HL-60 (cell line): ENCODE measurements at places on chromosomes 12 and 14.

- peak; percentile 49 for DNase-seq
Observed at GRCh38 chr14:71143381-71144290, 236.4 kb downstream of the PCNX1 start.

GRCh38 chr12:46811185-46811584, 14.6 kb downstream of the SLC38A4 start:
- DNase-seq, result no peak

DNA sequence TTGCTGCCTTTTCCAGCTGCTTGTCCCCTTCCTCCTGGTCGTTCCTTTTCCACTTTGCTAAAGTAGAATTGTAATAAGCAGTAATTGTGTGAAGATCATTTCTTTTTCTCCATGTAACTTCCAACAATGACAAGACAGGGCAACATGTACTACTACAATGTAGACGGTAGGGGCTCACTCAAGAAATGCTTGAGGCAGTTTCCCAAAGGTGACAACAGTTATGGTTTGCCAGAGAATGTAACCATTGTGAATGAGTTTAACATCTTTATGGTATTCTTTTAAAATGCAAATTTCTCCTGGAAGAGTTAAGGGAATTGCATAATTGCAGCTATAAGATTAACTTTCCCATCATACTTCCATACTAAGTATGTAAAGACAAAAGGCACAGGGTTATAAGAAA, 23.8 kb upstream of the PHLDA1 start:
- DNase-seq, result no peak

GRCh38 chr12:113762155-113762881, 203.8 kb downstream of the RBM19 start:
- no peak for DNase-seq

DNA sequence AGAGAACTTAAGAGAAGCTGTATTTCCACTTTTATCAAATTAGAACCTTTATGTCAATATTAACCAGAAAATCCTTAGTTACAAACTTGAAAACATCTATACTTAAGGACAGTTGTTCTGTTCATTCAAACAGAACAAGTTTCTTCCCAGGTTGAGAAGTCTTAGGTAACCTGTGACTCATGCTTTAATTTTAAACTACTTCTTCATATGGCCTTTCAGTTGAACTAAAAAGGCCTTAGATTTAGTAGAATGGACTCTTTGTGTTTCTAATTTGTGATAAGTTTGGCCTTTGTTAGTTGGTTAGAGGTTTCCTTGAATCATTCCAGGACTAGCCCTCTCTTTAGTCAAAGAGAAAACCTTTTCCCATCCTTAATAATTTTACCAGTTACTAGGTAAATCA, 274.2 kb downstream of the FUT8 start:
- DNase-seq, result no peak

GRCh38 chr12:42809226-42809625, 219.7 kb upstream of the PRICKLE1 start:
- no peak for DNase-seq

DNA sequence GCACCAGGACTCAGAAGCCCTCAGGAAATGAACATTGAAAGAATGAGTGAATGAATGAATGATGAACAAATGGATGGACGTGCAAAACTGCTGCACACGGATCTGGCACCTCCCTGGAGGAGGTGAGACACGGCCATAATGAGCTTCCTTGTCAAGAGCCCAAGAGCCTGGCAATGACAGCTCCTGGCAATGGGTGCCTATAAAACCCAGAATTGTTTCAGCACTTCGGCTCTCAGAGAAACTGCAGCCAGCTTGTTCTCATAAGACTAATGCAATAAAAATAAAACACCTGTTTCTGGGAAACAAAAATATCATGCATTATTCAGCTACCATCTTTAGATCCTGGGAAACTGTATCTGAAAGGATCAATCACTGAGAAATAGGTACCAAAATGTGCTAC, 200.5 kb upstream of the SFSWAP start:
- no peak for DNase-seq

DNA sequence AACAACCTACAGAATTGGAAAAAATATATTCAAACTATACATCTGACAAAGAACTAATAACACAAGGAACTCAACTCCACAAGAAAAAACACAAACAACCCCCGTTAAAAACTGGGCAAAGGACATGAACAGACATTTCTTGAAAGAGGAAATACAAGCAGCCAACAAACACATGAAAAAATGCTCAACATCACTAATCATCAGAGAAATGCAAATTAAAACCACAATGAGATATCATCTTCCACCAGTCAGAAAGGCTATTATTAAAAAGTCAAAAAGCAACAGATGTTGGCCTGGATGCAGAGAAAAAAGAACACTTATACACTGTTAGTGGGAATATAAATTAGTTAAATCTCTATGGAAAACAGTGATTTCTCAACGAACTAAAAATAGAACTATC, 82.6 kb upstream of the CCDC91 start:
- no peak for DNase-seq

GRCh38 chr14:100156776-100157175, 2.7 kb downstream of the DEGS2 start:
- DNase-seq, result no peak

DNA sequence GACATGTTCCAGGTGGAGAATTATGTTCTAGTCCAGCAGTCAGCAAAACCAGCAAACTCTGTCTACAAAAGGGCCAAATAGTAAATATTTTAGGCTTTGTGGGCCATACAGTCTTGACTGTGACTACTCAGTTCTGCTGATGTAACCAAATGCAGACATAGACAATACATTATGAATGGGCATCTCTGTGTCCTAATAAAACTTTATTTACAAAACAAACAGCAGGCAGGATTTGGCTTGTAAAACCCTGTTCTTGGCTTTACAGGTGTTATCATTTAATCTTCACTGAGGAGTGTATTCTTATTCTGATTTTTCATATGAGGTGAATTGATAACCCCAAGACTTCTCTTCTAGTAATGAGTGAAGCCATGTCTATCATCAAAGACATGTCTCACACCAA, 278.6 kb downstream of the DUSP6 start:
- no peak for DNase-seq

GRCh38 chr14:35776823-35777222, 32.3 kb downstream of the RALGAPA1 start:
- no peak for DNase-seq

GRCh38 chr14:80152763-80153162, 58.5 kb downstream of the DIO2 start:
- DNase-seq, result no peak

- no peak for DNase-seq
Observed at GRCh38 chr14:104319491-104320241, 181.3 kb downstream of the KIF26A start.

- no peak for DNase-seq
Observed at GRCh38 chr12:123512838-123513665, 20.5 kb downstream of the RILPL1 start.

GRCh38 chr12:28050606-28051005, 78.1 kb upstream of the PTHLH start:
- no peak for DNase-seq

DNA sequence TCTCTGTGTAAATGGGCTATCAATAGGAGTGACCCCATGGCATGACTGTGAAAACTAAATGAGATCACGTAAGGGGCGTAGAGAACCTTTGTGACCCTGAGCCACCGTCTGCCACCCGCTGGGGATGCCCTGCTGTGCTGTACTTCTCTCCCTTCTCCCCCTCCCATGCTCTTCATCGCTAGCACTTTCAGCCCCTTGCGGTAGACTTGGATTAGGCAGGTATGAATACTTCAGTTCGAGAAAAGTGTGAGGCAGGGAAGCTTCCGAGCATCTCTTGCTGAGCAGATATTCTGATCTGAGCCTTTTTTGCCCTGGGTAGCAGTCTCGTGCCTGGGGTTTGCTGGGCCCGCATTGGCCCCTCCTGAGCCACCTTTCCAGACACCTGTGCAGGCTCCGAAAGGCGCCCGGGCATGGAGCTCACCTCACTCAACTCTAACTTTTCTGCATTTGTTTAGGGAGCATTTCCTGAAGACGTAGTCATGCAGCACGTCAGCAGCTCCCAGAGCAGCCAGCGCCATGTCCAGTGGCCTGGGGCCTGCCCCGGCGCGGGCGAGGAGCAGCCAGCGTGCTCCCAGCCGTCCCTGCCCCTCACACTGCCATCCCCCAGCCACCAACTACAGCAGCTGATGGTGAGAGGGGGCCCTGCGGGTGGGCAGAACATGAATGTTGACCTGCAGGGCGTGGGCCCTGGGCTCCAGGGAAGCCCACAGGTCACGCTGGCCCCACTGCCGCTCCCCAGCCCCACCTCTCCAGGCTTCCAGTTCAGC, 40.4 kb downstream of the DDX51 start:
- DNase-seq, result no peak

DNA sequence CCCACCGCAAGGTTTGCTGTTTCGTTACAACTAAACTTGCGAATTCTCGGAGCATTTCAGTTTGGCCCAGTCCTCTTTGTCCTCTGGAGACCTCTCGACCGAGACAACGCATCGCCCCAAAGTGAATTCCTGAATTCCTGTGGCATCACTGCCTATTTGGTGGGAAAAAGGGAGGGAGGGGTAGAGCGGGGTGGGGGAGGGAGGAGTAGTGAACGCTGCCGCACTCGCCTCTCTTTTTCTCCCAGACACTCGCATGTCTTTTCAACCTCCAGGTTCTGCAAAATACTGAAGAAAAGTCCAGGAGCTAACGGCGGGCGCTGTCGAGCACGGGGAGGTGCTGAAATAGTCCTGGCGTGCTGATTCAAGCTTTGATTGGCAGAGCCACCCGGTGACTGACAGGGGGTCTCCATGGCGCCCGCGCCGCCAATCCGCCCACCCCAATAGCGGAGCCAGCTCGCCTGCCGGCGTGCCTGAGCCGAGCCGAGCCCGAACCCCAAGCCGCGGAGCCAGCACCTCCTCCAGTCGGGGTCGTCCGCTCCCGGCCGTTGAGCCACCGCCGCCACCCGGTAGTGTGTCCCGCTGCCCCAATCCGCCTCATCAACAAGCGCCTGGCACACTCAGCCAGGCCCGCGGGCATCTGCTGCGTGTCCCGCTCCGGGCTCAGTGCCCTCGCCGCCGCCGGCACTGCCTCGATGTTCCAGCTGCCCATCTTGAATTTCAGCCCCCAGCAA, at the start of gene SIX6:
Gene SIX6 (plus strand): TSS at position 440 of the 731 bp plus-strand sequence. CDS start 253 bp downstream, at position 693.
- no peak for DNase-seq

DNA sequence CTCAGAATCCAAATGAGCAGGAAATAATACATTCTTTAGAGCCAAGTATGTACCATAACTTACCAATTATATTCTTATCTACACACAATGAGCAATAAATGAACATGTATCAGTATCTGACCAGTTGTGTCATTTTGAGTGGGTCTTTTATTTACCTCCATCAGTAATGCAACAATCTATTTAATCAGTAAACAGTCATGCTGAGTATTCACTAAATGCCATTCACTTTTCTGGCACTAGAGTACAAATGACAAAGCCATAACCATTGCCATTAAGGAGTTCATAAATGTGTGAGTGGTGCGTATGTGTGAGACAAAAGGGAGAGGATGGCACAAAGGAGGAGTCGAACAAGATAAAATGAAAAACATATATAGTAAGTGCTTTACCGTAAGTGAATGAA, 1.5 kb upstream of the STRAP start:
- no peak for DNase-seq

GRCh38 chr14:41604721-41605531, 1.8 kb upstream of the LRFN5 start:
- no peak for DNase-seq

DNA sequence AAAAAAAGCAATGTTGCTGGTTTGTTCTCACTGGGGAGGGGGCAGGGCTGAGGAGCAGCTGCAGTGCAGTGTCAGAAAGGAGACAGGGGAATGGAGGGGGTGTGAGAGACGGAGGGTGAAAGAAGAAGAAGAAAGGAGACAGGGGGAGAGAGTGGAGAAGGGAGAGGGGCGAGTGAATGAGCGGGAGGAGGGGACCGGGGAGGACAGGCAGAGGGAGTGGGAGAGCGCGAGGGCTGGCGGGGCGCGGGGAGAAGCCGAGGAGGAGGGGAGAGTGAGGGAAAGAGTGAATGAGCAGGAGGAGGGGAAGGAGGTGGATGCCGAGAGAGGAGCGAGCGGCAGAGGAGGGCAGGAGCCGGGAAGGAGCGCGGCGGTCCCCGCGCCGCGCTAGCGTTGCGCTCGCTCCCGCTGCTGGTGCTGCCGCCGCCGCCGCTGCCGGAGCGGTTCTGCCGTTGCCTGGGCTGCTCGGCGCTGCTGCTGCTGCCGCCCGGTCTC, at the start of gene NOVA1:
Gene NOVA1 (minus strand): TSS at position 445 of the 492 bp plus-strand sequence. CDS start 597 bp downstream, outside the sequence.
- no peak for DNase-seq

GRCh38 chr12:119676573-119676972, 8.6 kb downstream of the PRKAB1 start:
- DNase-seq, result no peak

- DNase-seq, result no peak
Observed at GRCh38 chr12:104507672-104508071, 50.9 kb downstream of the CHST11 start.

- no peak for DNase-seq
Observed at GRCh38 chr12:14283489-14284144, 81.9 kb upstream of the ATF7IP start.

- DNase-seq, result no peak
Observed at GRCh38 chr14:77882636-77883035, 82.7 kb downstream of the ADCK1 start.

DNA sequence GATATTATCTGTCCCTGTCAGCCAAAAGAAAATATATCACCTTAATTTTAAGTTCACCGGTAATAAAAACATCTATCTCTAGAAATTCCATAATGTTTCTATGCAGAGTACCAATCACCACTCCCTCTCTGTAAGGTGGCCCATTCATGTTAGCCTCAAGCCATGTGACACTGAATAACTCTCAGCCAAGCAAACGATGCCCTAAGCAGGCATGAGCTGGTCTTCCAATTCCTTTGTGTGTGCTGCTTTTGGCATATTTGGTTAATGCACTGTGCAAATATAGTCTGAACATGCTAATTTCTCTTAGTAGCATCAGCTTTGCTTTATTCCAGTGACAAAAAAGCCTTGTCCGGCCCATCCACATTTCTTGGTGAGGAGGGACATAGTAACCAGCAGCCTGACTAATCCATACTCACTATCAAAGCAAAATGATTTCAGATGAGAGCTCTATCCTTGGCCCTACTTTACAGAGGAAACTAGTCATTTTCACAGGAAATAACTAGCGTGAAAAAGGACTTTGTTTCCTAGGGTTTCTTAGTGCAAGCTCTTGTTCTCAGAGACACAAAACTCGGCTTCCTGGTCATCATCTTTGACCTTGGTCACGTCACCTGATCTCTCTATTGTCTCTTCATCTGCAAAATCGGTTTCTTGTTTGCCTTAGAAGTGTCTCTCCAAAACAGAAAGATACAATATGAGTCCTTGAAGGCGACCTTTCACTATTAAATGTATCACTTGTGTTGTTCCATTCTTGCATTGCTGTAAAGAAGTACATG, 59.2 kb upstream of the RTRAF start:
- DNase-seq, result no peak

GRCh38 chr12:106790020-106790419, 15.5 kb downstream of the RIC8B start:
- no peak for DNase-seq

GRCh38 chr12:59121451-59121850, 201.1 kb upstream of the LRIG3 start:
- DNase-seq, result no peak
